Adrenal gland (tissue), 19 donors: ENCODE measurements at places on chromosomes 16 and 17. TPM values are rescaled to one million over a fixed set of nuclear protein-coding genes. Genes with fewer than 3 reads are reported as not detected.

- DNase-seq: no peak
Observed at GRCh38 chr16:15880434-15881308, 7.7 kb downstream of the CEP20 start.

DNA sequence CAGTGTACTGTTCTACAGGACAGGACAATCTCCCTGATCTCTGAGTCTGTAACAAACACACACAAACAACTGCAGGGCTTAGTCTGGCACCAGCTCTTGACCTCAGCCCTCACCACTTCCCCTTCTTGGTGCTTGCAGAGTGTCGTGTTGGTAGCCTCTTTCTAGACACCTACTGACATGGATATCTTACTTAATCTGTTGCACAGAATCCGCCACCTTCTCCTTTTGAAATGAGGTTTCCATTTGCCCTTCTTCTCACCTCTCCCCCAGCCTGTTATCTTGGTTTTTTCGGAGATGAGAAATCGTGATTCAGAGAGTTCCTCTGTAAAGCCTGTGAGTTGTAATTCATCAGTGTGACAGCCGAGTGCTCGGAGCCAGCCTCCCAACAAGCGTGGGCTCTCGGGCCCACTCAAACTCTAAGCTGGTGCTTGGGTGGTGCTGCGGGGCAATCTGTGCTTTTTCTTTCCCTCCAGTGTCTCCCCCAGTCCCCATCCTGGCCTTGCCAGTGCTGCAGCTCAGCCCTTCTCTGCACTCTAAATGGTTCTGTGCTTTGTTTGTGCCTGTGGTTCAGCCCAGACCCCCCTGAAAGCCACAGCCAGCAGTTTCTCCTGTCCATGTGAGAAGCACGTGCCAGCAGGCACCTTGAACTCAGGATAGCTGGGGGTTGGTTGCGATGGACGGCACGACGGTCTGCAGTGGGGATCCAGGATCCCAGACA is 28.1 kb downstream of the KIAA0513 start:
- peak; percentile 67 for DNase-seq

- no peak for DNase-seq
Observed at GRCh38 chr16:1102333-1102700, 6.3 kb upstream of the C1QTNF8 start.

- DNase-seq: no peak
Observed at GRCh38 chr17:19397556-19398041, 10.6 kb upstream of the MFAP4 start.

DNA sequence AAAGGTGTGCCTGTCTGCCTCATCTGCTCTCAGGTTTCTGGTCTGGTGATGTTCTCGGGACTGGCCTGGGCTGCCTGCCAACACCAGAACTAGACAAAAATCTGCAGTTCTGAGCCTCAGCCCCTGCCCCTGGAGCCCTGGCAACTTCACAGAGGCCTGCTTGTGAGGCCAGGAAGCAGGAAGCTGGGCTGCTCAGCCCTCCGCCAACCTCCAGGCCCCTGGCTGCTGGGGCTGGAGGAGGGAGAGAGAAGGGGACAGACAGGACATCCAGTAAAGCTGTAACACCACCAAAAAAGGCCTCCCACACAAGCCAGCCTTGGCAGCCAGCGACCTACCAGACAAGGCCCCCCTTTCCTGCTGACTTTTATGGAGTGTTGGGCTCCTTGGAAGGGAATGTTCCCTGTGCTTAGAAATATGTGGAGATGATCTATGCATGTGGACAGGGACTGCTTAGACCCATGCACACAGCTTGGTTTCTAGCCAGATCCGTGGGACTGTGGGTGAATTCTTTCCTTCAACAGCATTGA is 157.6 kb downstream of the XYLT1 start:
- peak; percentile 60 for DNase-seq

DNA sequence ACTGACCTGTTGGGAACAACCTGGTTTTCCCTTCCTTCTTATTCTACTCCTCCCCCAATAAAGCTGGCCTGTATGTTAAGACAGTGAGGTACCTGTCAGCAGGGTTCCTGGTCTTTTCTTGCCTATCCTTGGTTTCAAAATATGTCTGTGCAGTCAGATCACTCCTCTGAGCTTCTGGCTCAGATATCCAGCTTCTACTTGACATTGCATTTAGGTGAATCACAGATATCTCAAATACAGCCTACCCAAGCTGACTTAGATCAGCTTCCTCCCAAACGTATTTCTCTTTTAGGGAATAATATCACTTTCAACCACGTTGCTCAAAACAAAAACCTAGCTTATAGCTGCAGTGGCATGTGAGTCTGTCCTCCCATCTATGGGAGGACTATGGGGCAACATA is 48.7 kb downstream of the TEX14 start:
- DNase-seq: no peak

- no peak for DNase-seq
Observed at GRCh38 chr16:67653789-67654402, 6.2 kb downstream of the ACD start.

GRCh38 chr17:45752246-45752645 is 31.9 kb upstream of the CRHR1 start:
- no peak for DNase-seq

DNA sequence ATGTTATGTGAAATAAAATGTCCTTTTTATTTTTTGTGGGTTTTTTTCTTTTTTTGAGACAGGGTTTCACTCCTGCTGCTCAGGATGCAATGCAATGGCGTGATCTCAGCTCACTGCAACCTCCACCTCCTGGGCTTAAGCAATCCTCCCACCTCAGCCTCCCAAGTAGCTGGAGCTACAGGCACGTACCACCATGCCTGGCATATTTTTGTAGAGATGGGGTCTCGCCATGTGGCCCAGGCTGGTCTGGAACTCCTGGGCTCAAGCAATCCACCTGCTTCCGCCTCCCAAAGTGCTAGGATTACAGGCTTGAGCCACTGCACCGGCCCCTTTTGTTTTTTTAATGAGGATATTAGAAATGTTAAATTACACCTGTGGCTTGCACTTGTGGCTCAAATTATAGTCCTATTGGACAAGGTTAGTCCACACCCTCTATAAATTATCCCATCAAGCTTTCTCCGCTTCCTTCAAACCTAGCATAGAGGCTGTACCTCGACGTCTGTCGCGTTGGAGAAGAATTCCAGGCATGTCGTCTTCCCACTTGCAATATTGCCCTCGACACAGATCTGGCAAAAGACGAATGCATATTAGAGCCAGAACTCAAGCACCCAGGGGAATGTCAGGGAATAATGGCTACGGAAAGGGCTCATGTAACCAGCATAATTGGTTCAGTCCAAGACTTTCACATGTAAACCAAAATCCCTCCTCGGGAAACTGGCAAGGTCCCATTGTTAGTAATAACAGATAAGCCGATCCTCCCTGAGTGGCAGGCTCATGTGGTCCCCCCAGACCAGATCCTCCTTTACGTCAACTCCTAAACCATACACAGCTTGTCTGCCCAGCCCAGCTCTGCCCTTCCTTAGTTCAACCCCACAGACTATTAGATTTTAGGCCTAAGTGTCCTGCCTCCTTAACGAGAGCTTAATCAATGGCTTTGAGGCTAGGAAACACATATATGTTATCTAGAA is 8.2 kb downstream of the TK2 start:
- DNase-seq: no peak

GRCh38 chr17:32307658-32308057 is 34.3 kb downstream of the C17orf75 start:
- no peak for DNase-seq

DNA sequence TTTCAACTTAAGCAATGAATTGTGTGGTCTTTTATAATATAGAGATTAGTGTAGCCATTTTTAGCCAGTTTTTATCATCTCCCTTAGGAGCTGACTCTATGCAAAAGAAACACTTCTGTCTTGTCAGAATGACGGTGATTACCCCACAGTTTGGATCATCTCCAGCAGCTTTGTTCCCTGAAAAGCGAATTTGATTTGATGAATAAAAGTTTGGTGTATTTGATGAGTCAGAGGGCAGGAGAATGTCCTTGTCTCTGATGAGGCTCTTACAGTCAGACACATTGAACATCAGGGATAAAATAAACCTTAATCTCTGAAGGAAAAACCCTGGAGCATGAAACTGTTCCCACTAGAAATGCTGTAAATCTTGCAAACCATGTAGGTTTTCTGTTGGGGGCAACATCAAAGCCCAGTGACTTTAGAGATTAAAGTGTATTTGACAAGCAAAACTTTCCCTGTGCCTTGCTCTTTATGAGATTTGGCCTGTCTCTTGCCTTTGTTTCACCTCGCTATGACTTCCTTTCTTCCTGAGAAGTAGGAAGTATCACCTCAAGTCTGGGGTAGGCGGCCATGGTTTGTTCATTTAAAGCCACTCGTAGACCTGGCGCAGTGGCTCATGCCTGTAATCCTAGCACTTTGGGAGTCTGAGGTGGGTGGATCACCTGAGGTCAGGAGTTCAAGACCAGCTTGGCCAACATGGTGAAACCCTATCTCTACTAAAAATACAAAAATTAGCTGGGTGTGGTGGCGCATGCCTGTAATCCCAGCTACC is 209.3 kb downstream of the FTO start:
- DNase-seq: peak; percentile 94

DNA sequence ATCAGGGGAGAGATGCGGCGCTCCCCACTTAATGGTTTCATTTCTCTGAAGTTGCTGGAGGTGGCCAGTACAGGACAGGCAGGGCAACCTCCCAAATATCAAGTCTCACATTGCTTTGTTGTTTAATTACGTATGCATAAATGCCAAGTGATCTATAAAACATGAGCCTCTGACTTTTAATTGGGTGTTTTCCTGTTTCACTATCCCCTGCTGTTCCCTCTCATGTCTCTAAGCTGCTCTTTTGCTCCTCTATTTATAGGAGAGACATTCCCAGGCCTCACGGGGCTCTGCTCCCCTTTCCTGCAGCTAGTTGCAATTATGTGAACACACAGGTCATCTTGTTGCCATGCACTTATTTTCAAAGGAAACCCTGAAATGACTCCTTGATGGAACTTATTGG is 1173.5 kb upstream of the GOT2 start:
- DNase-seq: no peak

GRCh38 chr17:79595471-79595870 is 15.4 kb downstream of the RBFOX3 start:
- DNase-seq: no peak

- DNase-seq: peak; percentile 92
Observed at GRCh38 chr17:45143767-45144198, 4.5 kb upstream of the HEXIM1 start.

DNA sequence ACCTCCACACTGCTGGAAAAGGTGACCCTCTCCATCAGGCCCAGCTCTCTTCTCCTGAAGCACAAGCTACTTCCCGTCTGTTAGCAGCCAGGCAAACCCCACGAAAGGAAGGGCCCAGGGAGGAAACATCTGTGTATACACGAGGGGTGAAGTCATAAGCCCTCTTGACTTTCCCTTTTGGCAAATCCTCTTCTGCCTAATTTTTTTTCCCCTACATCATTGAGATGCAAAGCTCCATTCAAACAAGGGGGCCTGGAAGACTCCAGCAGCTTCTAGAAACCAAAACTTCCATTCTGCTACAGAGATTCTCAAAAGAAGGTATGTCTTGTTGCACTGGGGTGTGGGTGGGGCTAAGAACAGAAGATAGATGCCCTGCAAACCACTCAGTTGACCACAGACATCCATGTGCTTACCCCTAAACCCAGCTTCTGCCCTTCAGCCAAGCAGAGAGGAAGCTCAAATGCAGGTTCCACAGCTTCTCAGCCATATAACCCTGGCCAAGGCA is 145.6 kb upstream of the RCVRN start:
- no peak for DNase-seq

Gene SLC2A4
- total RNA-seq: 10.0 TPM

Gene RDM1
- not detected for total RNA-seq

Gene RCVRN
- total RNA-seq: 0.14 TPM

Gene CHRNB1
- total RNA-seq: 24.5 TPM

Gene BCO1
- total RNA-seq: not detected

Gene ARL4D
- total RNA-seq: 5.9 TPM

Gene LRRC37A
- 2.4 TPM for total RNA-seq

Gene ZSCAN10
- not detected for total RNA-seq

Gene KRT33B
- total RNA-seq: not detected

Gene DDX52
- 16.6 TPM for total RNA-seq

Gene ANTKMT
- total RNA-seq: 48.1 TPM

Gene ALOX15B
- total RNA-seq: 2.3 TPM

Gene FDXR
- total RNA-seq: 511 TPM

Gene PGAP3
- total RNA-seq: 19.3 TPM

Gene NUTF2
- 139 TPM for total RNA-seq

Gene CLDN7
- 13.3 TPM for total RNA-seq

Gene CES5A
- not detected for total RNA-seq
